ENCODE measurements at places on chromosomes 11 and 22.

DNA sequence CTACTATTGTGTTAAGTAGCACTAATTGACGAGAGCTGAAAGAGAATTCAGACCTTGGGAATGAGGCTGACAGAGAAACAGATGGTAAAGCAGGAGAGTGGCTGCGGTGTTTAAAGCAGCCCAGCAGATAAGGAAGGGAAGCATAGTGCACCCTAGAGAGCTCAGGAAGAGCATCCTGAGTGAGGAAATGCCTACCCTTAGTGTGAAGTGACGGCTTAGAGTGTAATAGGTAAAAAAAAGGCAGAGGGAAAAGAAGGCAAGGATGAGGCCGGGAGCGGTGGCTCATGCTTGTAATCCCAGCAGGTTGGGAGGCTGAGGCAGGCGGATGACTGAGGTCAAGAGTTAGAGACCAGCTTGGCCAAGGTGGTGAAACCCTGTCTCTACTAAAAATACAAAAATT is 22.4 kb upstream of the ETS1 start:
- DNase-seq, result no peak

GRCh38 chr11:78742430-78742829 is 167.8 kb upstream of the NARS2 start:
- DNase-seq, result no peak

- no peak for DNase-seq
Measured at GRCh38 chr11:129732941-129733340, 82.7 kb upstream of the TMEM45B start.

DNA sequence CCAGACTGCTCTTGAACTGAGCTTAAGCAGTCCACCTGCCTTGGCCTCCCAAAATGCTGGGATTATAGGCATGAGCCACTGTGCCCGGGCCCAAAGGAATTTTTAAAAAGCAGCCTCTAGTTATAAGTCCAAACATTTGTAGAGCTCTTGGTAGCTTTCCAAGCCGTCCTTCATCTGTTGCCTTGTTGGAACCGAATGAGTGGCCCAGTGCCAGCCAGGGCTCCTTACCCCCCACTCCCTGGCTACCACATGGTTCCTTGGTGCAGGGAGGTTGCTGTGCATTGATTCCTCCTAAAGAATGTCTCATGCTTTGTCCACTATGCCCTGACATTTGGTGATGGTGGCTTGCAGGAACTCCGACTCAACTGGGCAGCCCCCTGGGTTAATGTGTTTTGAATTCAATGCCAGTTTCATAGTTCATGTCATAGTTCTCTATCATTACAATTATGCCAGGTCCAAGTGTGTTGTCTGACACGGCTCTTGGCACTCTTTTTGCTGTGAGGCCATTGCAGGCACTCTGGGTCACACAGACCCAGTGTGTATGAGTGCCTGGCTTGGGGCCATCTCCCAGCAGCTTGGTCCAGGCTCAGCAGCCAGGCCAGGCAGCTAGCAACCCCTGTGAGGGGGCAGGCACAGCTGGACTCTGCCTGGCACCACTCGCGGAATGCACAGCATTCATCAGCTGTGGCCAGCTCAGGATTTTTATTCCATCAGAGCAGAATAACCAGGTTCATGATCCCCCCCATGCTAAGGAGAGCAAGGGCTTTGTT is 13.3 kb upstream of the MICALL1 start:
- DNase-seq, result no peak

DNA sequence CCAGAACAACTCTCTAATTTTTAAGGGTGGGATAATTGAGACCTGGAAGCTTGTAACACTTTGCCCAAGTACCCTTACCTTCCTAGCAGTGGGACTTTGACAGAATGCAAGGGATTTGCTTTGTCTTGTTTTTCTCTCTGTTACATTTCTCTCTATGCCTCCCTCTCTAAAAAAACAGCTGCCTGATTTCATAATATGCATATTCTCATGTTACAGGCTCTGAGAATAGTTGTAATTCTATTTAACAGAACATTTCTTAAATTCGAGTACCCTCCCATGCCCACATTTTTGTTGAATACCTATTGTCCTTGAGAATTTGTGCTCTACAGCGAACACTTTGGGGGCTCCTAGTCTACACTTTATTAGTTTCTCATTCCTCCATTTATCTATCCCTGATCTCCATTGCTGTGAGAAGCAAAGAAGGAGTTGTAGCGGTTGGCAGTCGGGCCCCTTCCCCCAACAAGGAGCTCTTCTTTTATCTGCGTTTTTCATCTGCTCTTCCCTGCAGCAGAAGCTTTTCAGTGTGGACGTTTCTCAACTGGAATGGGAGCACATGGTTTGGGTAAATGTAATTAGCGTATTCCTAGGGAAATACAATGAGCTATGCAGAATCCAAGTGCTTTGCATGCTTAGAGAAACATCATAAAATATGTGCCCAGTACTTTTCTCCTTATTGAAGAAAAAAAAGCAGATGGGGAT is 117.7 kb upstream of the CCDC90B start:
- no peak for DNase-seq

GRCh38 chr11:83954780-83955179 is 668.6 kb upstream of the CCDC90B start:
- DNase-seq, result no peak

- DNase-seq, result no peak
Measured at GRCh38 chr11:71135112-71135511, 117.3 kb downstream of the SHANK2 start.

DNA sequence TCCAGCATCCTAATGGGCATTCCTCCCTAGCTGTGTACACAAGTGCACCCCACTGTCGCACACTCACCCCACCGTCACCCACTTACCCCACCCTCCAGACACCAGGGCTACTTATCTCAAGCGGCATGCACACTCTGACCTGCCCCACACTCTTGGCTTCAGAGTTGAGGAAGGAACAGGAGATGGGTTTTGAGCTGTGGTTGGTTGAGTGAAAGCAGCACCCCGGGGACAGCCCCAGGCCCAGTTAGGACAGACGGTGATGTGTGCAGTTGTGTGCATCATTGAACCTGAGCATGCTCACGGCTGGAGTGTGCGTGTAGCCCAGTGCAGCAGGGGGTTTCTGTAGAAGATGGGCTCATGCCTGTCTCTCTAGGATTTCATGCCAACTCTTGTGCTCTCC is 32.5 kb downstream of the AHNAK start:
- DNase-seq, result no peak

DNA sequence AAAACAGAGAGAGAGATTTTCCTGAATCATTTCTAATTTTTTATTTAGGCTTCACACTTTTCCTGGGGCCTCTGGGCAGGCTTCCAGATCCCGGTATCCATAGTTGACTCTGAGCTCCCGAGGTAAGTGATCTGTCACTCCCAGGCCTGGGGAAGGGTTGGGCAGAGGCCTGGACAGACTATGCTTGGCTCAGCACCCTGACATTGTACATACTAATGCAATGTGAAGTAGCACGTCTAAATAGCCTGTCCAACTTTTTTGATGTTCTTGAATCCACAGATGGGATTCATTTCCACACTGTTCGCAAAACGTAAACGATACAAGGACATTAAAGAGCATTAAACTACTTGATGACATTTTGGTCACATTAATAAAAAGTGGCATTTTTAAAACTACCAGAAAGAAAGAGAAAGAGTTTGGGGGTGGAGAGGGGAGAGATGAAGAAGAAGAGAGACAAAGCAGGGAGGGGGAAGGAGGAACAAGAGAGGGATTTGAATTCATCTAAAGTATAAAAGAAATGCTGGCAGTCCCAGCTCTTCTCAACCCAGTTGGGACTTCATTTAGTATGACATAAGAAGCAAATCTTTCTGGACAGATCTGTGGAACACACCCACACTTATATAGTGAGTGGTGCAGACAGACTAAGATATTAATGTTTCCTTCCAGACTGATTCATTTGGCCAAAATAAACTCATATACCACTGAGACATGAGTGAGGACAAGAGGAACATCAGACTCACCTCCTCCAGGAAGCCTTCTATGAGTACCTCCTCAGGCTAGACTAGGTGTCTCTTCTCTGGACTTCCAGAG is 514.2 kb downstream of the SOX6 start:
- no peak for DNase-seq

DNA sequence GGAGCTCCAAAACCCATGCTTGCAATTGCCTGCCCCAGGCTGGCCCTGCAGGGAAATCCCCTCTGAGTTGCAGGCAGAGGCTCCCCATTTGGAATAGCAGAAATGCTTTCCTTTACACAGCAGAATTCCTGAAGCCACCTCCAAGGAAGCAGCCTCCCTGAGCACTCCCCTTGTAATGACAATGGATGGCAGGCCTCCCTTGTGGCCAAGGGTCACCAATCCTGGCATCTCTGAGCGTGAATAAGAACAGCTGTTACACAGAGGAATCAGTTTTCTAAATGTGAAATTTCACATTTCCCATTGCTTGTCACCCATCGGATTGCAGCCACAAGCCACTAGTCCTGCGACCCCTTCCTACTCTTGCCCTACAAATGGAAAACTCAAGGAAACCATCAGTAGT is 107.6 kb downstream of the GALNT18 start:
- DNase-seq, result no peak

GRCh38 chr22:46931414-46931813 is 169.0 kb downstream of the TBC1D22A start:
- DNase-seq, result no peak

GRCh38 chr11:72750556-72751115 is 1.6 kb downstream of the ARAP1 start:
- DNase-seq, result no peak

DNA sequence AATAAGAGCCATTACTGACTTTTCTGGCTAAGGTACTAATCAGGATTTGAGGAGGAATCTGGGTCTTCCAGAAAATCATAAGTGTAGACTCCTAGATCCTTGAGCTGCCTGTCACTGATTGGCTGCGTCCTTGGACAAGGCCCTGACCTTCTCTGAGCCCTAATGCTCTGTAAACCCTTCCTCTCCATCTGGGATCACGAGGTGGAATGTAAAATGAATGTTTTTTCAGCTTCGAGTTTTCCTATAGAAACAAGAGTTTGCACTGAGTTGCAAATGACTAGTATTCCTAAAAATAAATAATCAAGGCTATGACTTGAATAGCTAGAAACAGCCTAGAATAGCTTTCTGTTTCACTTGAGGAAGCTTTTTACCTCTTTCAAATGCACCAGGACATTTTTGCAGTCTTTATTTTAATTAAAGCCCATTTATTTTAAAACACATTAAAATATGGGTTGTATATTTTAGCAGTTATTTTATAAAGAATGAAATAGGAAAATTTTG is 1.1 kb upstream of the DIXDC1 start:
- no peak for DNase-seq

GRCh38 chr11:67304511-67305113 is 1.3 kb downstream of the SSH3 start:
- DNase-seq, result no peak

DNA sequence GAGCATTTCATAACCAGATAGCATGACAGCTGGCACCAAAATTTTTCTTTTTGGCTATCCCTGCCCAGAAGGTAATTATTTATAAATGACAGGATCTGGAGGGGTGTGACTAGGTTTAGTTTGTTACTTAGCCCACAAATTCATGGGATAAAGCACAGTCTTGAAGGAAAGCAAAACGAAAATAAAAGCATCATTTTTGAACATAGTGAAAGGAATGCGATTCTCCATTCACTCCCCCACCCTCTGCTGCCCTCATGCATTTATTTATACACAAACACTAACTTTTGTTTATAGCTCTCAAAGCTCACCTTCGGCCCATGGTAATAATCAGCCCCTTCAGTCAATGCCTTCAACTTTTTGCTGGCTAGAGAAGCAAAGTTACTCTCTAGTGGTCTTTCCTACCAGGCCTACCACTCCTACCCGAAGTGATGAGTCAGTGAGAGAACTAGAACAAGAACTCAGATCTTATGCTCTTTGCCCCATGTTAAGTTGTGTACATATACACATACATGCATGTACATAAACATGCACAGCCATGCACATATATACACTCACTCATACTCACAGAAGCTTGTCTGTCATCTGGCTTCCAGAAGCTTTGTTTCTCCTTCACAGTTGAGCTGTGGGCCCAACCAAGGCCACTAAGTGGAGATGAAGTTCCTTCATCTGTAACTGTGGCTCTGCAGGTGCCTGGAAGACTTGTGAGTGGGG is 22.6 kb downstream of the CALCA start:
- DNase-seq, result no peak

GRCh38 chr11:104105155-104105554 is 58.8 kb downstream of the PDGFD start:
- DNase-seq, result no peak

- DNase-seq, result no peak
Measured at GRCh38 chr11:36101466-36101865, 157.6 kb downstream of the LDLRAD3 start.

DNA sequence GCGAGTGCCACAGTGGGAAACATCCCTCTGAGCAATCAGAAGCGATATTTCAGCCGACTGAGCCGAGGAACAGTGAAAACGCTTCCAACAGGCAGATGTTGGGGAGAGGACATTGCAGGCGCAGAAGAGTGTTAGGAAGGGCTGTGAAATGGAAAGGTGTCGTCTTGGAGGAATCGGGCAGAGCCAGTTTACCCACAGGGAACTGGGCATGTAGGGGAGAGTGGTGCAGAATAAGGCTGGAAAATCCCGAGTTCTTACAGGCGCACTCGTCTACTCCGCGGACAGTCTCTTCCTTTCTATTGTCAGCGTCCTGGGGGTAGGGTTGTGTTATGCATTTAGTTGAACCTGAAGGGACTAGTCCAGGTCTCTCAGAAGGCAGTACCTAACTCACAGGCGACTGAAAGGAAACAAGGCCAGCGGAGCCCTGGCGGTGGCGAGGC is 1.1 kb upstream of the APLP2 start:
- no peak for DNase-seq

GRCh38 chr11:122342089-122342744 is 226.2 kb upstream of the BLID start:
- no peak for DNase-seq

DNA sequence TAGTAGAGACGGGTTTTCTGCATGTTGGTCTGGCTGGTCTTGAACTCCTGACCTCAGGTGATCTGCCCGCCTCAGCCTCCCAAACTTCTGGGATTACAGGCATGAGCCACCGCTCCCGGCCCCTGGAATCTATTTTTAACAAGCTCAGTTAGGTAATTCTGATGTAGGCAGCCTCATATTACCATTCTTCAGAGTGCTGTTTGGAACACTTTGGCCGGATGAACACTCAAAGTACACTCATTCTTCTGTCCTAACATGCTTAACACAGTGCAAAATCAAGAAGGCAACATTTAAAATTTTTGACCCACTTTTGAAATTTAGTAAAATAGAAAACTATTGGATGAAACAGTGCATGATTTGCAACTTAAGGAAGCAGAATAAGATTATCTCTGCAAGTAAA is 586.7 kb upstream of the CHORDC1 start:
- DNase-seq, result no peak
